ENCODE measurements at places on chromosomes 5 and 9.

DNA sequence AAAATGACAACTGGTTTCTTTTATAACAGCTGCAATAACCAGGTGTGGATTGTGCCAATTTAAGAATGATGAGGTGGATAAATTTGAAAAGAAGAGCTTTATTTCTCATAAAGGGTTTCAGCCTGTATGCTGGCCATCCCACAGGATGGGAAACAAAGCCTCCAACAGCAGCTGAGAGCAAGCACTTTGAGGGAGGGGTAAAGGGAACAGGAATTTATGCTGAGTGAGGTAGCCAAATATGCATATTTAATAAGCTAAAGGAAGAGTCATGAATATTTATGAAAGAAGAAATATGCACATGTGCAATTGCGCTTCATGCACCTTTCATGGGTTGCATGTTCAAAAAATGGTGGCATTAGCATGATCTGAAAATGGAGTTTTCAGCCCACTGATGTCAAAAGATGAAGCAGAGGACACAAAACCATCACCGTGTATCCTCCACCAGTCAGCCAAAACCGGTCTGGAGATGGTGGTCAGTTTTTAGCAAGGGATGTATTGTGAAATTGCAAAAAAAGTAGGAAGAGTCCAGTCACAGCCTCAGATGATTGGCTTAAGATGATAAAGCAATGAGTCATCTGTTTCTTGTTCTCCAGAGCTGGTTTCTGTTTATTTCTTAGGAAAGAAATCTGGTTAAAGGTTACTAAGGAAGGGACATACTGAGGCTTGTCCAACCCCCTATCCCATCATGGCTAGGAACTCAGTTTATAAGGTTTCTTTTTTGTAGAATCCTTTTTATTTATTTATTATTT is 47.9 kb downstream of the DEPDC1B start:
- no peak overlapping the region for H3K27ac ChIP-seq
- no peak overlapping the region for H3K4me3 ChIP-seq
- H3K36me3 ChIP-seq: no peaks in the 10 kb centered on the region
- peaks cover 11% of the 10 kb centered on the region for H3K4me1 ChIP-seq

GRCh38 chr9:123087359-123087888 is 54.0 kb downstream of the GPR21 start:
- H3K27me3 ChIP-seq: no peaks in the 10 kb centered on the region
- no peak overlapping the region for H3K27ac ChIP-seq
- H3K4me1 ChIP-seq: peaks cover 35% of the 10 kb centered on the region

DNA sequence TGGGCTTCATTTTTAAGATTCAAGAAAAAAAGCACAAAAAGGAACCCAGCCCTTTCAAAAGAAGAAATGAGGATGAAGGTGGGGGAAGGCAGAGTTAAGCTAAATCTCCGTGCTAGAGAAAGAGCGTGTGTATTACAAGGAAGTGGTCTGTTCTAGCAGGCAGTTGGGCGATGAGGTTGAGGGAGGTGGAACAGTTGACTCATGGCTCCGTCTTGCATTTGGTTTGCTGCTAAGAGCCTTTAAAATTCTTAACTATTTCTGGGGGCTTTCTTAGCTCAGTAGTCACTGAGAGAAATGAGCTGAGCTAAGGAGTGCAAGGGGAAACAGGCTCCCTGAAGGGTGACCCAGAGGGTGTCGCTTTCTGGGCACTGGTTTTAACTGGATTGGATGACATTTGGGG is 117.4 kb downstream of the GCNT1 start:
- H3K4me3 ChIP-seq: no peak overlapping the region
- H3K36me3 ChIP-seq: no peaks in the 10 kb centered on the region
- DNase-seq: peak; percentile 53
- no peaks in the 10 kb centered on the region for H3K27me3 ChIP-seq

DNA sequence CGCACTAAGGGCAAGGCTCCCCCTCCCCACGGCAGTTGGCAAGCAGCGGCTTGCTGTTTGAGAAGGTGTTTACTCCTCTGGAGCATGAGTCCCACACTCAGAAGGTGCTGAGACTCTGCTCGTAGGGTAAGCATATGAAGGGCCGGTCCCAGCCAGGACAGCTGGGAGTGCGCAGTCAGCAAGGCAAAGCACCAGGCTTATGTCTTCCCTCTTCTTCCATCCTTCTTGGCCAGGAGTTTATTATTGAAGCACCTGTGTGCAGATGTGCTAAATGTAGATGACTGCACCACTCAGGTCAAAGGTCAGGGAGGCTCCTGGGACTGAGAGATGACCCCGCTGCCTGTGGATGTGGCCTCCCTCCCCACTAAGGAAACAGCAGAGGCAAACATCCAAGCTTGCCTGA is 27.0 kb upstream of the CDKN2AIPNL start:
- H3K4me1 ChIP-seq: peaks cover 3% of the 10 kb centered on the region
- no peak overlapping the region for H3K27ac ChIP-seq
- H3K4me3 ChIP-seq: no peak overlapping the region
- no peaks in the 10 kb centered on the region for H3K36me3 ChIP-seq

GRCh38 chr9:136438548-136439480 is 831 bp downstream of the INPP5E start:
- H3K27ac ChIP-seq: peak overlapping the region; percentile 69
- H3K36me3 ChIP-seq: peaks cover 34% of the 10 kb centered on the region
- peaks cover 30% of the 10 kb centered on the region for H3K4me1 ChIP-seq
- H3K4me3 ChIP-seq: peak overlapping the region; percentile 74

GRCh38 chr5:111495159-111495558 is 17.2 kb downstream of the STARD4 start:
- DNase-seq: no peak
- H3K36me3 ChIP-seq: peaks cover 11% of the 10 kb centered on the region
- no peak overlapping the region for H3K4me3 ChIP-seq
- H3K27ac ChIP-seq: no peak overlapping the region
- H3K4me1 ChIP-seq: peaks cover 3% of the 10 kb centered on the region

DNA sequence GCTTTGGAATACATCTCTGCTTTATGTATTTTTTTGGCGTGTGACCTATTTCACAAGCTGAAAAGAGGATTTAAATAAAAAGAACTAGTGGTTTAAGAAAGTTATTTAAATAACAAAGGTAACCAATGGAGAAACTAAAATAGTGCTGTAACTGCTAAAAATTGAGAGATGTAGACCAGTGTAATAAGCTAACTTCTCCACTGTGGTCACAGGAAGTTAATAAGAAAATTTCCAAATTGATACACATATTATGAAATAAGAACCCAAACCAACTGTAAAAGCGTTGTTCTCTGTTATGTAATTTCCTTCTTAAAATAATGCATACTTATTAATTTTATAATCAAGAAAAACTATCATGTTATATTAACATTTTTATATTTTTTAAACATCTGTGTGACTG is 29.1 kb upstream of the ZFAND5 start:
- H3K27me3 ChIP-seq: no peaks in the 10 kb centered on the region
- peaks cover 11% of the 10 kb centered on the region for H3K4me1 ChIP-seq
- no peak for DNase-seq

GRCh38 chr5:126499853-126500342 is 76.7 kb downstream of the GRAMD2B start:
- no peaks in the 10 kb centered on the region for H3K36me3 ChIP-seq
- H3K27ac ChIP-seq: peak overlapping the region; percentile 24
- peaks cover 9% of the 10 kb centered on the region for H3K4me1 ChIP-seq
- H3K4me3 ChIP-seq: no peak overlapping the region
- no peaks in the 10 kb centered on the region for H3K27me3 ChIP-seq

- peak within 1 kb of the TSS; percentile 65 for H3K27ac ChIP-seq
- H3K27me3 ChIP-seq: no peaks in the 10 kb centered on the region
- peak within 1 kb of the TSS; percentile 62 for H3K4me3 ChIP-seq
- peak; percentile 82 for DNase-seq
Measured at GRCh38 chr5:140633021-140633471, at the start of gene CD14. CD14 (minus strand) TSS chr5:140633175; CDS start chr5:140633071, 104 bp downstream.

DNA sequence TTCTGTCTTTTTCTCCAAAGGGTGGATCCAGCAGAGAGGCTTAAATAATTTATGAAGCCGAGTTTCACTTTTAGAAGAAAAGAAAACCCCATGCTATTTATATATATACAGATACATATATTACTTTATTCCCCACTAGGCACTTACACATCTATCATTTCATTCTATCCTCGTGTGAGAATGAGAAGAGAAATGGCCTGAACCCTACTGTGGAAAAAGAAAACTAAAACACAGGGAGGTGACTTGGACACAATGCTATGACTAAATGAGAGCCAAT is 195.2 kb downstream of the NR3C1 start:
- no peak overlapping the region for H3K4me3 ChIP-seq
- no peaks in the 10 kb centered on the region for H3K27me3 ChIP-seq
- no peaks in the 10 kb centered on the region for H3K36me3 ChIP-seq
- no peak for DNase-seq

DNA sequence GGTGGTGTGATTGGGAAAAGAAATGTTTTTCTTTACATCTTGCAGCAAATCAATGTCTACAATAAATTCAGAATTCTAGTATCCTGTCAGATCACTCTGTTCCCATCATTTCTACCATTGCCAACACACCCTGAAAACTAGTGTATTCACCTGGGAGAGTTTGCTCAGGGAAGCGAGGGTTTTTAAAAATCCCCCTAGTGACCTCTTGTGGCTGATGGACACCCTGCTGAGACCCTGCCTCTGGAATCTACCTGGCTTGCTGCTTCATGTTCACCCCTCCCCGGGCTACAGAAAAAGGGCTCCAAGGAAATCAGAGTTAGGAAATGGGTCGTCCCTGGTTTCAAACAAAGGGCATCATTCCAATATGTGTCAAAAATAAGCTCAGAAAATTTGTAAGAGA is 21.4 kb upstream of the ALDOB start:
- H3K4me1 ChIP-seq: no peaks in the 10 kb centered on the region
- no peaks in the 10 kb centered on the region for H3K36me3 ChIP-seq
- H3K4me3 ChIP-seq: no peak overlapping the region
- no peak overlapping the region for H3K27ac ChIP-seq
- no peaks in the 10 kb centered on the region for H3K27me3 ChIP-seq
- DNase-seq: no peak
